Stimulated activated naive CD8-positive, alpha-beta T cell treated with anti-CD3 and anti-CD28 coated beads, Interleukin-15, Interleukin-2, amounts not matched to agents 100 U/mL and 50 U/mL, for 24 hours (primary cell): ENCODE measurements at places on chromosomes 3 and 15.

DNA sequence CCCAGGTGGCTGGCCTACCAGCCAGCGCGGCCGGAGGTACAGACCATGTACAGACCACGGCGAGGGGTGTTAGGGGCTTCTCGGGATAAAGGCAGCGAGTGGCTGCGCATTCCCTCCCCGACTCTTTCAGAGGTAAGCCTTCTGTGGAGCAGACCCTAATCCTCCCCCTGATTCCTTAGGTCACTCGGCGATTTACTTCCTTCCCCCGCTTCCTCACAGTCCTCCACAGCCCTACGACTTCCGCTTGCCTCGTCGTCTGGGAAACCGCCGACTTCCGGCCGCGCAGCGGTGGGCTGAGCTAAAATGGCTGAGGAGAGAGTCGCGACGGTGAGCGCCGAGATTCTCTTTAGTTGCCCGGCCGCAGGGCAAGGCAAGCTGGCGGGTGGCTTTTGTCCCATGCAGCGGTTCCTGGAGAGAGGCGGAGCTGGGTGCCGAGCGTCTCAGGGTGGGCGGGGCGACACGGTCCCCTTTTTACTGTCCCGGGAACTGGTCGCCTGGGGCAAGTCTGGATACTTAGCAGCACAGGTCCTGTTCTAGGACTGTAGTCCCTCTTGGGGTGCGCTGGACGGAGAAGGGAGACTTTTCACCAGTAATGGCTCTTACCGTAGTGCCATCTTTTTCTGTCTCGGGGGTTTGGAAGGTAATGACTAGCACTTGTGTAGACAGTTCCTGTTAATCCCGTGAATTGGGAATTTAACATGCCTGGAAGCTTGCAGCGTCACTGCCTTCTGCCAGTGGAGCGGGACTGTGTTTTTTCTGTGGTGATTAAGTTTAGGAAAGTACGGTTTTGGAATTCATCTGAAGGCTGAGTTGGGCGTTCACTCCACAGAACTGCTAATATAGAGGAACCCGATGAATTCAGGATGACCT, at the start of the genes BBS4 and HIGD2B:
Gene BBS4 (plus strand): TSS at position 283 of the 870 bp plus-strand sequence. CDS start 21 bp downstream, at position 304.
Gene HIGD2B (minus strand): TSS at position 258 of the 870 bp plus-strand sequence. CDS start 9,808 bp downstream, outside the sequence.
- peak; percentile 91 for DNase-seq

DNA sequence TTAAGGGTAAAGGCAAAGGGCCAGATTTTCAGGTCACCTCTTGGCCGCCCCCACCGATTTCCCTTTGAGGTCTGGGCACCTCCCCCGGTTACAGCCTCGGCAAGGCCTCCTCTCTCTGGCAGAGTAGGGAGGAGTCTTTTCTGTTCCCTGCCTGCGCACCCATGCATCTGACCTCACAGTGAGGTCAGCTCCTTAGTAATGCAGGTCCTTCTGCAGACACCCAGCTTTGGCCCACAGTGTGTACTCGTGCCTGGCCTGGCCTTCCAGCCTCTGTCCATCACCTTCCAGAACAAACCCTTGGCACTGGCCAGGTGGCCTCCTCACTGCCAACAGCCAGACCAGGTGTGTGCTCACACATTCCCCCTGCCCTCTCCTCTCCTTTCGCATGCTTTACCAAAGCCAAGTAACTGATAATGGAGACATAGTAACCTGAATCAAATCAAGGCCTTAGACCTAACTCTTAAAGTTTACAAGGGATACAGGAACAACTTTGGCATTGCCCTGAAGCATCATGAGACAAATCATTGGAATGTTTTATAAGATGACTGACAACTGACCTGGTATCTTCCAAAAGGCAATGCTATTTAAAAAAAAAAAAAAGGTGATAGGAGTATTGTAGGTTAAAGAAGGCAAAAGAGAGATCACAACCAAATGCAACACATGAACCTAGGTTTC, 61.3 kb downstream of the CORO2B start:
- no peak for DNase-seq

DNA sequence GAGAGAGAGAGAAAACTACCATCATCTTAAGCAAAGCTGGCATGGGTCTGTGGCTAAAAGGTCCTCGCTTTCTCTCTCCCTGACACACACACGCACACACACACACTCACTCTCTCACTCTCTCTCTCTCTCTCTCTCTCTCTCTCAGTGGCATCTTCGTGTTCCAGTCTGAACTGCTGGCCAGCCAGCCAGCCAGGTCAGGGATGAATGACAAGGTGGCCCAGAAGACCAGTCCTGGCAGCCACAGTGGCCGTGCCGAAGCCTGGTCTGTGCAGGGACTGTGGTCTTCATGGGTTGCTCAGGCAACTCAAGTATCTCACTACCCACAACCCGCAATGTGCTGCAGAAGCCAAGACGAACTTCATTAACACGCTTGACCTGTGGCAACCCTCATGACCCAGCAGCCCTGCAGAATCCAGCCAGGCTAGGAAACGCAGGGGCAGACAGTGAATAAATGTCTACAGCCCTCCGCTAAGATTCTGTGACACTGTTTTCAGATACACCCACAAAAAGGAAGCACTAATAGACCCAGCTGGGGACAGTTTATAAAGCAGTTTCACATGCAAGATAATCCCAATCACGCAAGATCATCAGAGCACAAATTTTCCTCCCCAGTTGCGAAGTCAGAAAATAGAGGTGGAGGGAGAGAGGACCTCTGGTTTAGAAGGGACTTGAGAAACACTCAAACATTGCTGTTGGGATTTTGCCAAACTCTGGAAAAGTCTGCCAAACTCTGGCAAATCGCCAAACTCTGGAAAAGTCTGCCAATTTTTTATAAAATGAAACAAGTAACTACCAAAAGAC, 66.4 kb downstream of the XXYLT1 start:
- DNase-seq = no peak

GRCh38 chr3:72738752-72739530, 109.3 kb downstream of the SHQ1 start:
- DNase-seq = peak; percentile 73
